ENCODE measurements at places on chromosomes 12 and 14.
A peak's percentile ranks its signal among the peaks of the same experiment; 100 is the strongest.

- H3K4me3 ChIP-seq: no peak overlapping the region
- peak overlapping the region; percentile 35 for H3K27ac ChIP-seq
- no peaks in the 10 kb centered on the region for H3K36me3 ChIP-seq
- H3K4me1 ChIP-seq: peaks cover 7% of the 10 kb centered on the region
- no peak for DNase-seq
Observed at GRCh38 chr14:77077040-77077439, 21.0 kb upstream of the CIPC start.

- no peaks in the 10 kb centered on the region for H3K36me3 ChIP-seq
- H3K4me3 ChIP-seq: no peak overlapping the region
- no peak for DNase-seq
- H3K4me1 ChIP-seq: no peaks in the 10 kb centered on the region
- no peaks in the 10 kb centered on the region for H3K27me3 ChIP-seq
Observed at GRCh38 chr14:76305268-76305826, 70.6 kb upstream of the ESRRB start.

DNA sequence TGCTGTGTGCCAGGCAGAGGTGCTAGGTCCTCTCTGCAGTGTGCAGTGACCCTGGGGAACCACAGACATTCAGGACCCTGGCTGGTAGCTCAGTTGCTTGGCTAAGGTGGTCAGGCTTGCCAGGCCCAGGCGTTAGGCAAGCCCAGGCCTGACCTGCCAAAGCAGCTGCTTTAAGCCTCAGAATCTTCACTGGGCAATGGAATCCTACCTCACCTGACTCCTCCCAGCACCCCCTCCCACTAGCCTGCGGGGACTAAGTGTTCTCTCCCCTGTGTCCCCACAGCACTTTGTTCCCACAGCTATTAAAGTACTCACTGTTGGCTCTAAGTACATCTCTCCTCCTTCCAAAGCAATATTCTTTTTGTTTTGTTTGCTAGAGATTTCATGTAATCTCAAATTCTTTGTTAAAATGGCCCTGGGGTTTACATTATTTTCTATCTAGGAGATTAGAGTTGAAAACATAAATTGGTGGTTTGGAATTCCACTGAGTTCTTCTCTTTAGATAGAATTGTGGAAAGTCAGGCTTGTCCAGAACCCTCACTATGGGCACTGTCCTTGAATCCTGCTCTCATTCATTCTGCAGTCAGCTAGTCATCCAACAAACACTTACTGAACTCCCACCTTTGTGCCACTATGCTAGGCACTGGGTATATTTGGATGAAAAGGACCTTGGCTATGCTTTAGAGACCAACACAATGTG, 44.4 kb downstream of the DGLUCY start:
- H3K4me3 ChIP-seq: no peak overlapping the region
- peaks cover 19% of the 10 kb centered on the region for H3K4me1 ChIP-seq
- DNase-seq: peak; percentile 89
- peak overlapping the region; percentile 53 for H3K27ac ChIP-seq
- peaks cover 23% of the 10 kb centered on the region for H3K36me3 ChIP-seq

GRCh38 chr14:54816450-54816849, 86.2 kb downstream of the GCH1 start:
- H3K27ac ChIP-seq: no peak overlapping the region
- DNase-seq: no peak
- no peak overlapping the region for H3K4me3 ChIP-seq
- no peaks in the 10 kb centered on the region for H3K36me3 ChIP-seq

DNA sequence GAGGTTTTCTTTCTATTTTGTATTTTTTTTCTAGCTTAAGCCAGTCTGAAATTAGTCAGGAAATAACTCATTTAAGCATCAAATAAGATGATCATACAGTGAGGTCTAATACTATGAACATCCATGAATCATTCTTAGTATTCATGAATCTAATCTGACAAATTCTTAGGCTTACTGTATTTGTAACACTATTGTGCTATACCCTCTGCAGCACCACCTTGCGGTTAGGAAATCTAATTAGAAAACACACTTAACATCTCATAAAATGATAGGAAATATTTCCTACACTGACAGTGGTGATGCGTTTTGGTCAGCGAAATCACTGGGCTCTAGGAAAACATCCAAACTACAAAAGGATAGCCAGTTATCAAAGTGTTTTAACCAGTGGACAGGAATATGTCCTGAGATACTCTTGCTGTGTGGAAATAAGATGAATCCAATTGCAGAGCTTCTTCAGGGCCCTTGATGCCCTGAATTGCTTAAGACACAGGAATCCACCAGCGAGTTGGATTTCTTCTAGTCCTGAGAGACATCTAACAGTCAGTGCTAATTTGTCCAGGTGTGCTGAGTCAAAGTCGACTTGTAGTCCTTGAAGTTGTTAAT, 109.3 kb upstream of the MYF6 start:
- DNase-seq: peak; percentile 3
- no peaks in the 10 kb centered on the region for H3K4me1 ChIP-seq
- H3K27me3 ChIP-seq: no peaks in the 10 kb centered on the region
- H3K4me3 ChIP-seq: no peak overlapping the region
- no peaks in the 10 kb centered on the region for H3K36me3 ChIP-seq

DNA sequence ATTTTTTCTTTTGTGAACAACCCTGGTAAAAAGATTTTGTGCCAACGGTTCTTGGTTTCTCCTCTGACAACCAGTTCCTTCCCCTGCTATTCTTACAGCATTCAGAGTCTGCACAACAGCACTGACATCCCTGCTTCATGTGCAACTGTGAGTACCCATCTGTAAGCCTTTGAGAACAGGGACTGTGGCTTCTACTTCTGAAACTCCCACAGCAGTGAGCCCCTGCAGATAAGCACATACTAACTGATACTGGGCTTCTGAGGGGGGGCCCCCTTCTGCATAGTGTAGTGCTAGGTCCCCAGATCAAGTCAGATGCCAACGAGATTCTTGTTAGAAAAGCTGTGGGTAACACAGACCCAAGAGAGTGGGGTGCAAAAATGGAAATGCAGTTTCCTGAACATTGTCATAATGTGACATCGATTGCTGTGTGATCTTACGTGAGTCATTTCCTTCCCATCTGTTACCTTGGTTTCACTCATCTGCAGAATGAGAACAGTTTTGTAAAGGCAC, 11.1 kb upstream of the NINJ2 start:
- DNase-seq: no peak
- H3K36me3 ChIP-seq: no peaks in the 10 kb centered on the region
- no peak overlapping the region for H3K4me3 ChIP-seq
- H3K4me1 ChIP-seq: no peaks in the 10 kb centered on the region
- no peaks in the 10 kb centered on the region for H3K27me3 ChIP-seq
- H3K27ac ChIP-seq: no peak overlapping the region

GRCh38 chr12:131621701-131622421, 89.0 kb upstream of the SFSWAP start:
- no peak overlapping the region for H3K27ac ChIP-seq
- no peak overlapping the region for H3K4me3 ChIP-seq
- H3K36me3 ChIP-seq: no peaks in the 10 kb centered on the region
- H3K4me1 ChIP-seq: no peaks in the 10 kb centered on the region

DNA sequence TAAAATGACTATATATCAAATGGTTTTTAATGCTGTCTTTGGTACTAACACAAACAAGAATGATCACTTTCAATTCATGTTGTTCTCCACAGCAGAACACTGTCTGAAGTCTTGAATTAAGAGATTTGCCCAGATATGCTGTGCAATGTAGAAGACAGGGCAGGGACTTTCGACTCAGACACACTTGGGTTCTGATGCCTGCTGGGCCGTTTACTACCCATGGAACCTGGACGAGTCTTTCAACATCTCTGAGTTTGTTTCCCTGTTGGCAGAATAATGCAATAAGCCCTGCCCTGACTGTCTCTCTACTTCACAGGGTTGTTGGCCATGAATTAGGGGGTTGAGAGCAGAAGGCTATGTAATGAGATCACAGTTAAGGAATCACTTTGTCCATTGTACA, 162.6 kb upstream of the TMPO start:
- no peak overlapping the region for H3K4me3 ChIP-seq
- no peaks in the 10 kb centered on the region for H3K27me3 ChIP-seq
- H3K27ac ChIP-seq: no peak overlapping the region
- H3K36me3 ChIP-seq: no peaks in the 10 kb centered on the region
- DNase-seq: no peak

GRCh38 chr12:111224186-111225066, 144.5 kb downstream of the PHETA1 start:
- DNase-seq: no peak
- H3K4me1 ChIP-seq: no peaks in the 10 kb centered on the region
- H3K27ac ChIP-seq: no peak overlapping the region
- no peak overlapping the region for H3K4me3 ChIP-seq
- no peaks in the 10 kb centered on the region for H3K27me3 ChIP-seq

- H3K4me1 ChIP-seq: no peaks in the 10 kb centered on the region
- H3K27ac ChIP-seq: no peak overlapping the region
- H3K36me3 ChIP-seq: no peaks in the 10 kb centered on the region
- no peak for DNase-seq
- no peaks in the 10 kb centered on the region for H3K27me3 ChIP-seq
- no peak overlapping the region for H3K4me3 ChIP-seq
Observed at GRCh38 chr14:62988967-62989366, 56.3 kb downstream of the KCNH5 start.

GRCh38 chr12:52704464-52704863, 1.1 kb upstream of the KRT77 start:
- no peak overlapping the region for H3K4me3 ChIP-seq
- DNase-seq: no peak
- no peaks in the 10 kb centered on the region for H3K4me1 ChIP-seq
- no peaks in the 10 kb centered on the region for H3K27me3 ChIP-seq
- H3K36me3 ChIP-seq: no peaks in the 10 kb centered on the region

- H3K27ac ChIP-seq: no peak overlapping the region
- no peak overlapping the region for H3K4me3 ChIP-seq
- DNase-seq: no peak
- H3K27me3 ChIP-seq: no peaks in the 10 kb centered on the region
- H3K36me3 ChIP-seq: no peaks in the 10 kb centered on the region
Observed at GRCh38 chr12:87985069-87985675, 44.0 kb downstream of the C12orf50 start.

- no peak overlapping the region for H3K27ac ChIP-seq
- H3K4me3 ChIP-seq: no peak overlapping the region
- H3K27me3 ChIP-seq: no peaks in the 10 kb centered on the region
Observed at GRCh38 chr12:91144053-91144452, 32.8 kb upstream of the LUM start.

- DNase-seq: peak; percentile 20
- H3K27ac ChIP-seq: no peak overlapping the region
- peaks cover 16% of the 10 kb centered on the region for H3K4me1 ChIP-seq
- H3K27me3 ChIP-seq: no peaks in the 10 kb centered on the region
- H3K36me3 ChIP-seq: no peaks in the 10 kb centered on the region
Observed at GRCh38 chr12:103848917-103849491, 8.0 kb upstream of the NT5DC3 start.

GRCh38 chr12:59486827-59487226, 109.0 kb upstream of the SLC16A7 start:
- no peaks in the 10 kb centered on the region for H3K27me3 ChIP-seq
- H3K4me1 ChIP-seq: no peaks in the 10 kb centered on the region
- H3K27ac ChIP-seq: no peak overlapping the region
- no peaks in the 10 kb centered on the region for H3K36me3 ChIP-seq
